Osteoblast (primary cell): ENCODE measurements at places on chromosomes 11 and 22.

GRCh38 chr11:34182921-34183685 is 77.7 kb downstream of the NAT10 start:
- no peak for DNase-seq

- DNase-seq, result no peak
These were observed 6.2 kb downstream of the KDM4F start for GRCh38 chr11:95055283-95055897.

- DNase-seq, result no peak
These were observed 36.2 kb downstream of the CNTF start for GRCh38 chr11:58658623-58659022.

GRCh38 chr11:22559416-22559815 is 66.2 kb downstream of the FANCF start:
- no peak for DNase-seq

- DNase-seq, result peak; percentile 70
These were observed 526.7 kb downstream of the NTM start for GRCh38 chr11:131896978-131897615.

DNA sequence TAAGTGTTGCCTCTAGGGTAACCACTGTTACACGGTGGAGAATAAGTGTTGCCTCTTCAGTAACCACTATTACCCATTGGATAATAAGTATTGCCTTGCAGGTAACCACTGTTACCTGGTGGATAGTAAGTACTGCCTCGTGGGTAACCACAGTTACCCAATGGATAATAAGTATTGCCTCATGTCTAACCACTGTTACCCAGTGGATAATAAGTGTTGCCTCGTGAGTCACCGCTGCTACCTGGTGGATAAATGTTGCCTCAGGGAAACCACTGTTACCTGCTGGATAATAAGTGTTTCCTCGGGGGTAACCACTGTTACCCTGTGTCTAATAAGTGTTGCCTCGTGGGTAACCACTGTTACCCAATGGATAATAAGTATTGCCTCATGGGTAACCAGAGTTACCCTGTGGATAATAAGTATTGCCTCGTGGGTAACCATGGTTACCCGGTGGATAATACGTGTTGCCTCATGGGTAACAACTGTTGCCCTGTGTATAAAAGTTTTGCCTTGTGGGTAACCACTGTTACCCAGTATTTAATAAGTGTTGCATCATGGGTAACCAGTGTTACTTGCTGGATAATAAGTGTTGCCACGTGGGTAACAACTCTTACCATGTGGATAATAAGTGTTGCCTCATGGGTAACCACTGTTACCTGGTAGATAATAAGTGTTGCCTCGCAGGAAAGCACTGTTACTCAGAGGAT is 12.3 kb upstream of the NXPE4 start:
- no peak for DNase-seq

- peak; percentile 99 for DNase-seq
These were observed 5.1 kb upstream of the SMARCB1 start for GRCh38 chr22:23781511-23782183.

DNA sequence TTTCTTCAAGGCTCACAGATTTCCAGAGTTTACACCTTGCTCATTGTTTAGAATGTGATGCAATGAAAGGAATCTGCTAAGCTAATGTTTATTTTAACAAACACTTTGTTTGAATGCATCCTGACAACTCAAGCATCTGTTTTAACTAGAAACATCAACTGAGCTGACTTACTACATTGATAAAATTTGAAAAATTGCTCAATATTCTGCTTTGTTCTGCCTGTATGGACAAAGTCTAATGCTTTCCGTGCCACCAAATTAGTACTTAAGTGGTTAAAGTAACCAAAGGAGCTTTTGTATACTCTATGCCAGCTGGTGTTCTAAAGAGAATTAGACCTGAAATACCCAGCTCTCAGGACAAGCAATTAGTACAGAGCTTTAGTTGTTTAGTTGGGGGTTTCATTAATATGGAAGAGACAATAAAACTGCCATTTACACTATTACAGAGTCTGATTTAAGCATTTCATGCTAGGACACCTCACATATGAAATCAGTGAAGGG is 105.2 kb downstream of the MAML2 start:
- DNase-seq, result no peak

DNA sequence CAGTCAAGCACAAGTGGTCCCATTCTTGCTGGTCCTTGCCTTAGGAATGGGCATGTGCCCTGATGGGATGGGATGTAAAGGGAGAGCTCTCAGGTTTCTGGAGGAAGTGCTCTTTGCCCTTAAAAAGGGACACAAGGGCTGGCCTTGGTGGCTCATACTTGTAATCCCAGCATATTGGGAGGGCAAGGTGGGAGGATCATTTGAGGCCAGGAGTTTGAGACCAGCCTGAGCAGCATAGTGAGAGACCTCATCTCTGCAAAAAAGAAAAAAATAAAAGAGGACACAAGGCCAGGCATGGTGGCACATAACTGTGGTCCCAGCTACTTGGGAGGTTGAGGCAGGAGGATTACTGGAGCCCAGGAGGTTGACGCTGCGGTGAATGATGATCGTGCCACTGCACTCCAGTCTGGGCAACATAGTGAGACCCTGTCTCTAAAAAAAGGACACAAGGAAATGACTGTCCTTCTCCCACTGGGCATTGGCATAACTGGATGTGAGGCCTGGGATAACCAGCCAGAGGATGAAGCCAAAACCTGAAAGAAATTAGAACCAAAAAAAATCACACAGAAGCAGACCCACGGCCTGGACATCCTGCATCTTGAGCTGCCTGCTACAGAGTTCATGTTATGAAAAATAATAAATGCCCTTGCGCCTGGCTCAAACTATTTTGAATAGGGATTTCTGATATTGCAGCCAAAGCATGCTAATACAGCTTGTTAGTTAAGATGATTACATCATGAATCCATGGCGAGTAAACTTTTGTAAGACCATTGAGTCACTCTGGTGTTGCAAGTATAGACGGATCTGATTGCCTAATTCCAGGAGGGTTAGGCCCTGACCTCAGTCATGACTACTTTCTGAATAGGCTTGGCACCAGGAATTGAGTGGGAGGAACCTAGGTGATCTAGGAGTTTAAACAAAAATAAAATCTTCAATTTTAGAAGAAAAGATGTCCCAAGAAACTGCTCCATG is 12.9 kb upstream of the CRKL start:
- peak; percentile 91 for DNase-seq

- no peak for DNase-seq
These were observed 22.3 kb downstream of the RTL6 start for GRCh38 chr22:44475706-44476105.

DNA sequence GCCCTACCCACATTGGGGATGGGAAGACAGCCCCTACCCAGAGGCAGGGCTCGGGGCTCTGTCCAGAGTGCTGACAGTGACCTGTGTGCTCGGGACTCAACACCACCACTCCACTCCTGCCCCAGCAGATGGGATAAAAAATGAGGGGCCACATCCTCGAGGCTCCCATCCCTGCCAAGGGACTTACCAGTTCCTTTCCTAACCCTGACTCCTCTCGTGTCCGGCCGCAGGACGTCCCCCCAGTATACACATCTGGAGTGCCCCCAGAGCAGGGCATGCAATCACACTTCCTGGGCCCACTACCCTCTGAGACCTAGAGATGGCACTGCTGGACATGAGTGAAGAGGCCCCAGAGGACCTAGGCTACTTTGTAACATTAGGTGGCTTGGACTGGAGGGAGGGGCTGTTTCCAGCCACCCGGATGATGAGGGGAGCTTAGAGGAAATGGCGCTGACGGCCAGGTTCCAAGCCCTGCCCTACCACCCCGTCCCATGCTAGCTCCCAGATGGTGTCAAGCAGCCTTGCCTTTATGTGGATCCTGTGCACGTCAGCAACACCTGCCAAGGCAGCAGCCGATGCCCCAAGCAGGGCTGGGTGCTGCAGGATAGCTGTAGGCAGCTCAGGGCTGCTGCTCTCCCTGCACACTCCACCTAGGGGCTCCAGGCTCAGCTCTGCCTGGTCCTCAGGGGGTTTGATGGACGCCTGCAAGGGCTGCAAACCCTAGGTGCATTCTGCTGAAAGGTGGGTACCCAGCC is 86.6 kb downstream of the DGCR2 start:
- peak; percentile 72 for DNase-seq

- DNase-seq, result no peak
These were observed 11.4 kb downstream of the MRGPRD start for GRCh38 chr11:68969386-68969785.

GRCh38 chr22:38186429-38186828 is 4.8 kb upstream of the PLA2G6 start:
- no peak for DNase-seq

DNA sequence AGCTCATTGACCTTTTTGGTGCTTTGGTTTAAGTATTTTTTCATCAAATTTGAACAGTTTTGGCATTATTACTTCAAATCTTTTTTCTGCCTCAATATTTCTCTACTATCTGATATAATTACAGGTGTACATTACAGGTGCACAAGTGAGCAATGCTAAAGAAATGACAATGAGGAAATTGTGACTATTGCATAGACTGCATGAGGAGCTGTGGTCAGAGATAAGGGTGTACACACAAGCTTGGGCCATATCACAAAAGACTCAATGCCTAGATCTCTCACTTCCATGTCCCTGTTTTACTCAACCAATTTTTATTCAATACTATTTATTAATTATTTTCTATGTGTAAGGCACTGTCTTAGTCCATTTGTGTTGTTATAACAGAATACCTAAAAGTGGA is 251.0 kb upstream of the UBASH3B start:
- DNase-seq, result no peak

DNA sequence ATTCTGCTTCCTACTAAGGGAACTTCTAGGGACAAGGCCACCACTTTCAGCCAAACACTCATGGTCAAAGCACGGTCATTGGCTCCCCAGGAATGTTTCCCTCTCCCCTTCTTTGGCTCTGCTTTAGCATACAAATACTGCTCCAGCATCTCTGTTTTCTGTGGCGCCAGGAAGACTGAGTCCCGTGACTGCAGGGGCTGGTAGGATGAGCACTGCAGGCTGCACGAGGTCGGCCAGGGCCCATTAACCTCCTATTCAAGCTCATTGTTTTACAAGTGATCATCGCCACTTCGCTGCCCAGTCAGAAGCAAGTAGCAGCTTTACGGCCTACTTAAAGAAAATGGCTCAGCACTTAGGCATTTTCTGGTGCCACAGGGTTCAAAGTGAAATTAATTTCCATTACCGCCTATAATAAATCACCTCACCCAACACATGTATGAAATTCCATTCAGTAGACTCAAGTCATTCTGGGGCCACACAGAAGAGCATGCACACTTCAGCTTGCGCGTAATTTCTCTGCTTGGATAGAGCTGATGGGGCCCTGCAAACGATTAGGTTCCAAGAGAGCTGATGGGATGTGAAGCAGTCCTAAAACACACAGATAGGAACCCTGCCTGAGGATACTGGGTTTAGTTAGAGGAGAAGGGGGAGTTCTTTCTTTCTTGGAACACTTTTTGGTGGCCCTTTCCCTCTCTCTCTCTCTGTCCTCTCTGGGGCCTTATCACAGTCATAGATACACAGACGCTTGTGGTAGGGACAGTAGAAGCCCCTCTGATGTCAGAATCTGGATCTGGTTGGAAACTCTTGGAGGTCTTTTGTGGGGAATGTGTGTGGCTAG is 173.7 kb downstream of the KIF18A start:
- peak; percentile 81 for DNase-seq

DNA sequence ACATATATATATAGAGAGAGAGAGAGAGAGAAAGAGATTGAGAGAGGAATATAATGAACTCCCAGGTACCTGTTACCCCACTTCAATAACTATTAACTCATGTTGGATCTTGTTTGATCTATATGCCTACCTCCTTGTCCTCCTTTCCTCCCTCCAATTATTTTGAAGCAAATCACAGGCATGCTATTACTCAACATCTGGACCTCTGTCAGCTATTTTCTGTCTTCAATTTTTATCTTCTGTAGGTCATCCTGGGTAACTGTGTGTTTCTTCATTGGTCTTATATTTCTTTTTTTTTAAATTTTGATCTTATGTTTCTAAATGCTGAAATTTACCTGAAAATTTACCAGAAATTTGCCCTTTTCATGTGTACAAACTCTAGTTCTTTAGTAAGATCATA is 24.8 kb downstream of the UVRAG start:
- no peak for DNase-seq
